NCI-H1105 treated with DMSO at 0.1 percent for 48 hours (cell line): ENCODE measurements at places on chromosomes 4 and X.

GRCh38 chr4:55296096-55296495 lies 49.9 kb upstream of the SRD5A3 start:
- no peak for DNase-seq

- no peak for DNase-seq
Measured at GRCh38 chrX:72365126-72365525, 59.4 kb upstream of the CITED1 start.

GRCh38 chr4:163649557-163650091 lies 155.1 kb downstream of the TMA16 start:
- DNase-seq = no peak

GRCh38 chr4:94653984-94654609 lies 103.7 kb upstream of the BMPR1B start:
- no peak for DNase-seq

- no peak for DNase-seq
Measured at GRCh38 chrX:115177932-115178331, 11.3 kb upstream of the RBMXL3 start.

GRCh38 chrX:97619499-97619898 lies 735.8 kb downstream of the RPA4 start:
- no peak for DNase-seq

- no peak for DNase-seq
Measured at GRCh38 chrX:105475801-105476200, 255.3 kb upstream of the TEX13A start.

DNA sequence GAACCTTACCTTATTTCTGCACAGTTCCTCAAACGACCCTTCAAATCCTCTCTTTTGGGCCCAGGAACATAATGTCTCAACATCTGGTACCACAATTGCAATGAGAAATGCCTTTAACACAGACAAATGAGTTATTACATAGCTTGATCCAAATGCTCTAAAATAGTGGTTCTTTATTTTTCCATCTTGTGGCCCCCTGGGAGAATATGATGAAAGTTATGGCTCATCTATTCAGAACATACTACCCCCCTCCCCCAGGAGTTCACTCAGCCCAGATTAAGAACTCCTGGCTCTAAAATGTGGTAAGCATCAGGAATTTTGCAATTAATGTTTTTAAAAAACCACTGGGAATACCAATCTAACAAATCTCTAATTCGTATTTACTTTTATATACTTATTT lies 23.9 kb upstream of the CENPU start:
- no peak for DNase-seq

DNA sequence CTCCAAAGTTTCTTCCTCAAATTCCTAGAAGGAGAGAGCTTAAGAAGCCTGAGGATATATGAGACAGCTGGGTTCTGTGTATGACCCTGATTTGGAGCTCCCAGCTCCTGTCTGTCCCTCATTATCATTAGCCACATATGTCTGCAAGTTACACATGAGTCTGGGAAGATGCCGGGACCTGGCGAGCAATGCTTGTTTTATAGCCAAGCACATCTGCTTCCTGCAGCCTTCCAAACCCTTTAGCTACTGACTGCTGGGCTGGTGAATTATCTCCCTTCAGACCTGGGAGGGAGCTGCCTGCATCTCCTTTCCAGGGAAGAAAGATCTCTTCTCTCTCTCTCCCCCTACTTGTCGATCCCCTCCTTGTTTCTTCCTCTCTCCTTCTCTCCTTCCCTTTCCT lies 556.7 kb upstream of the BOD1L1 start:
- DNase-seq = no peak

GRCh38 chrX:30904186-30904585 lies 15.1 kb upstream of the TAB3 start:
- no peak for DNase-seq

DNA sequence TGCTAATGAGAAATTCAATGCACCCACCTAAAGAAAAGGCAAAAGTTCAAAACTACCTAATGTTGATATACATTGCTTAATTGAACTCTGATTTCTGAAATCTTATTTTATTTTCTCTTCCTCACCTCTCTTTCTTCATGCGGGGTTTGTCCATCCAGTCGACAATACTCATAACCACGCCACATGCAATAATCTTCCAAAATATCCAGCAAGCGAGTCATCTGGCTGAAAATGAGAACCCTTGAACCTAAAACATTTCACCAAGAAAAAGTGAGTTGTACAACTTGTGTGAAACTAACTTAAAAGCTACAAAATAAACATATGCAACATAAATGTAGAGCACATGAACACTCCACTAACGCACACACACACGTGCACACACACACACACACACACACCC lies 26.7 kb downstream of the SMARCA1 start:
- no peak for DNase-seq

DNA sequence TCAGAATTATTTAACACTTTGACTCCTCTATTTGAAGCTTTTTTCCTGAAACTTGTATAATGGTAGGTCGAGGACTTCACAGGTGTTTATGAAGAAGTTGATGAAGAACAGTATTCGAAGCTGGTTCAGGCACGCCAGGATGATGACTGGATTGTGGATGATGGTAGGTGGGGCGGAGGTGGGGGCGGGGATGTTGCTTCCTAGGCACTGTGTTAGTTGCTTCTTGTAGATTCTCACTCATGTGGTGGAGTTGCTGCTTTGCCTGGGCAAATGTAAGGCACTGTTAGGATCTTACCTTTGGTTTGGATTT lies 9.4 kb downstream of the POLA1 start:
- DNase-seq = no peak

GRCh38 chr4:84782517-84782916 lies 184.0 kb downstream of the WDFY3 start:
- DNase-seq = no peak

DNA sequence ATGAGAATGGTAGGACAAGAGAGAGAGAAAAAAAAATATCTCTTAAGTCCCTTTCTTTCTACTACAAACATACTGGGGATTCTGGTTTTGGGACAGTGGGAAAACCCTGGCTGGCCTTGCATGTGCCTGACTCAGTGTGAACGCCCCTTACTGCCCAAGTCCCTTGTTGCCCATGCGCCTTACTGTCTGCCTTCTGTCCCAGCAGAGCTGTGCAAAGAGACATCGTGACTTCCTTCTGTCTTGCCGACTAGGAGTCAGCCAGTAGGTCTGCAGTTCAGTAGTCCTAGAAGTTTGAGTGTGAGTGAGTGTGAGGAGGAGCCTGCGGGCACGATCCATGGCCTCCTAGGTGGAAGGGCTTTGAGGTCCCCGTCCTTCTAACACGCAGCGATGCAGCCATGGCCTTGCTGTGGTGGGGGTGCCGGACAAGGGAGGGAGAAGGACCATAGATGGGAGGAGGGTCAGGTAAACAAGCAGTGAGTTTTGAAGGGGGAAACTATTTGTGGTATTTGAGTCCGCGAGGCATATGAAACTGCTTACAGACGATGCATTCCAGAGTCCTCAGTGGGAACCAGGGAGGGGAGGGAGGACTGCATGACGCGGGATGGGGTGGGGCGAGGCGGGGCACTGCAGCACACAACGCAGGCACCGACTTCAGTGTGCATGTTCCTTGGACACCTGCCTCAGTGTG lies at the start of gene XAGE2:
TSS of gene XAGE2 (plus strand) at position 654 of the 688 bp plus-strand sequence. CDS start 994 bp downstream, outside the sequence.
- DNase-seq = no peak

DNA sequence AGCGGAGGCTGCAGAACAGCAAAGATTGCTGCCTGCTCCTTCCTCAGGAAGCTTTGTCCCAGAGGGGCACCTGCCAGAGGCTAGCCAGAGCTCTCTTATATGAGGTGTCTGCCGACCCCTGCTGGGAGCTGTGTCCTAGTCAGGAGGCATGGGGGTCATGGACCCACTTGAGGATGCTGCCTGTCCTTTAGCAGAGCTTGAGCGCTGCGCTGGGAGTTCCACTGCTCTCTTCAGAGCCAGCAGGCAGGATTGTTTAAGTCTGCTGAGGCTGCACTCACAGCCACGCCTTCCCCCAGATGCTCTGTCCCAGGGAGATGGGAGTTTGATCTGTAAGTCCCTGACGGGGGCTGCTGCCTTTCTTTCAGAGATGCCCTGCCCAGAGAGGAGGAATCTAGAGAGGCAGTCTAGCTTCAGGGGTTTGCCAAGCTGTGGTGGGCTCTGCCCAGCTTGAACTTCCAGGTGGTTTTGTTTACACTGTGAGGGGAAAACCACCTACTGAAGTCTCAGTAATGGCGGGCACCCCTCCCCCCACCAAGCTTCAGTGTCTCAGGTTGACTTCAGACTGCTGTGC lies 10.9 kb downstream of the DCK start:
- no peak for DNase-seq

GRCh38 chr4:33381816-33382215 lies 2661.6 kb downstream of the PCDH7 start:
- peak; percentile 61 for DNase-seq

DNA sequence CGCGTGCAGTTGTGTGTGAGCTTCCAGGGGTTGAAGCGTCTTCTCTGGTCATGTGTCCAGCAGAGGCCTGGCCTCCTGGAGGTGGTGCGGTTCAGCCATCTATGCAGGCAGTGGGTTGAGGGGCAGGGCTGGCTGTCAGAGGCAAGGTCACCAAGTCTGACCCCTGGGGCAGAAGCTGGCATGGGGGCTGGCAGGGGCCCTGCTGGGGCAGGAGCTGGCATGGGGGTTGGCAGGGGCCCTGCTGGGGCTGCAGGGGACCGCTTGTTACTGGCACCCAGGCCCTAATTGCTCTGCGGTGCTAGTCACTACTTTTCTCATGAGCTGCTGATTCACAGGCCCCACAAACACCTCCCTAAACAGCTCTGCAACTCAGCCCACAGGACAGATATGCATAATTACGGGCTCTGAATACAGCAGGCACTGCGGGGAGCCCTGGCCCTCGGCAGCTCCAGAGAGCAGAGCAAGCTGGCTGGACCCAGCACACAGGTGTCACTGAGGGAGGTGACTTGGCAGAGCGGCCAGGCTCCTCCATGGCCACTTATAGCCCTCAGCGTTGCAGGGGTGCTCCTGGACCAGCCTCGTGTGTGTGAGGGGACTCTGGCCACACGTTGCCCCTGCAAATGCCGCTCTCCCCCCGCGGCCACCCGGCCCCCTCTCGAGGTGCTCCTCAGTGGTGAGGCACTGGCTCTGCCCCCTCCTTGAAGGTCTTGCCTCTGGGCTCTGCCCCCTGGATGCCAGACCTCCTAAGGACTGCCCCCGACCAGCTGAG lies 32.7 kb downstream of the CPLX1 start:
- DNase-seq = no peak

DNA sequence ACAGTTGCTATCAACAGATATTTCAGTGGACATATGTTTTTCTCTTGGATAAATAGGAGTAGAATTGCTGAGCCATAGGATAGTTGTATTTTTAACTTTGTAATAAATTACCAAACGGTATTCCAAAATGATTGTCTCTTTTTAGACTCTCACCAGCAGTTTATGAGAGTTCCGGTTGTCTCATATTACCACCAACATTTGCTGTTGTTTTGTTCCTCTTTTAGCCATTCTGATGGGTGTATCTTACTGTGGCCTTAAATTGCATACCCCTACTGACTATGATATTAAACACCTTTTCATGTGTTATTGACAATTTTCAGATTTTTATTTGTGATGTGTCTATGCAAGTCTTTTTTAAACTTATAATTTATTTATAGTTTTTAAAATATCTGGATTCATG lies 39.7 kb downstream of the SNX25 start:
- DNase-seq = no peak

DNA sequence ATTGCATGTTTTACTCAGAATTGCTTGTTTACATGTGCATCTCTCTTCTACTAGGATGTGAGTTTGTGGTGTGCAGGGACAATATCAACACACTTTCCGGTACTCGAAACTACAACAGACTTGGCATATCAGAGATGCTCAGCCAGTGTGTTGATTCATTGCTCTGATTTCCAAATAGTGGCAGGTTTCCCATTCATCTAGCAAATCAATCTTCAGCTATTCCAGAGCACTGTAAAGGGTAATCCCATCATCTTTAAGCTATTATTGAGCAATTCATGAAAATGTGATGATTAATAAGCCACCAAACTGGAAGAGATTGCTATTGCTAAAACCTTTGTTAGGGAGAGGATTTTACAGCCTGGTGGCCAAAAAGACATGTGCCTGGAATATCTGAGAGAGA lies 574.2 kb upstream of the CPEB2 start:
- DNase-seq = no peak

DNA sequence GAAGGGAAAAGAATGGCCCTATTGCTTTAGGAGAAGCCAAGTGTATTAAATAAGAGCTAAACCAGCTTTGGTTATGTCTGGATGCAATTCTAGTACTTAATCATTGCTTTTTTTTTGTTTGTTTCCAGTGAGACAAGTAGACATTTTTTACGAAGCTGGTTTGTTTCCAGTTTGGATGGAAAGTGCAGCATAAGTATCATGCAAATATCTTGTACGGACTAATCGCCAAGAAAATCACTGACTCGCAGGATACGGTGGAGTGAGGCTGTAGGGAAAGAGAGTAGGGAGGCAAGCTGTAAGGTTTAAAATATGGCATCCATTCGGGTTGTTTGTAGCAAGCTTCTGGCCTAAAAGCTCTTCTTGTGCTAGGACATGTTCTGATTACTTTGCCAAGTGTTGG lies 64.8 kb downstream of the HPGD start:
- no peak for DNase-seq
